ENCODE measurements at places on chromosomes 6 and 20.

DNA sequence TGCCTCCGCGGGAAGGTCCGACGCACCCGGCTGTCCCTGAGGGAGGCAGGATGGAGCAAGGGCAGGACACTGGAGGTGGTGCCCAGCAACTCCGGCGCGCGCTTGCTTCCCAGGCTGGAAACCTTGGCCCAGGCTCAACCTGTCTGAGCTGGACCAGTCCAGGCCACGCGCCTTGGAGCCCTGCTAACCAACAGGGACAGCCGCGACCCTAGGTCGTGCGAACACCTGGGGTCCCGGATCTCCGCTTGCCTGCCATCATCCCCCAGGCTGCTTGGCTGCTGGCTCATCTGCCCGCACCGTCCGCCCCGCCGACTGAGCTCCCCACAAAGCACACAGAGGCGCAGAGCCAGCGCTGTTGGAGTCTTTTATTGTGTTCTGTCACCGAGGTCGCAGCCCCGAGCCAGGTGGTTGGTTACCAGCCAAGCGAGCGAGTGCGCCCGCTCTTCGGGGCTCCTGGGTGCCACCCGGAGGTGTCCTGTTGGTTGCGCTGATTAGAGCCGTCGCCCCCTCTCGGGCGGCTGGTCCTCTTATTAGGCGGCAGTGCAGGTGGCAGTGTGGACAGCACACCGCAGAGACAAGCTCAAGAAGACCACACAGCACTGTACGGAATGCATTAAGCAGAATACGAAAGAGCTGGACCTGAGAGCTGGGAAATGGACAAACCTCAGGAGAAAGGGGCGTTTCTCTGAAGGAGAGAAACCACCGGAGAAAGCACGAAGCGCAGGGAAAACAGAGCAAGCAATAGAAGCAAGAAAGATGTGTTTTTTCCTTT lies 3.8 kb downstream of the COL12A1 start:
- no peak for DNase-seq

DNA sequence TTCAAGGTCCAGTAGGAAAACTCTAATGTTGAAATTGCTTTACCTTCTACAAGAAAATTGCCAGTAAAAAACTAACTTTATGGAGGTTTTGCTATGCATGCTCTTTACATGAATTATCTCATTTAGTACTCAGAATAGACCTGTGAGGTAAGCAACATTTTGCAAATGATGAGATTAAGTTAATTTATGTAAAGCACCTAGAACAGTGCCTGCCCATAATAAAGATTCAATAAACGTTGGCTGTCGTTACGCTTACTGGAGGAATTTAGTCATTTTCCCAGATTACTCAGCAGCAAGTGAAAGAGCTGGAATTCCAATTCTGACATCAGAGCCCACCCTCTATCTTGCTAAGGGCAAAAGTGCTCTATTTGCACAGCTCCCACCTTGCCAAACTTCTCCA lies 69.4 kb upstream of the ARID1B start:
- DNase-seq, result no peak

- DNase-seq, result no peak
Measured at GRCh38 chr6:129695373-129696027, 14.5 kb downstream of the ARHGAP18 start.

- DNase-seq, result no peak
Measured at GRCh38 chr6:27825025-27825793, 87.0 kb downstream of the OR2B2 start.

DNA sequence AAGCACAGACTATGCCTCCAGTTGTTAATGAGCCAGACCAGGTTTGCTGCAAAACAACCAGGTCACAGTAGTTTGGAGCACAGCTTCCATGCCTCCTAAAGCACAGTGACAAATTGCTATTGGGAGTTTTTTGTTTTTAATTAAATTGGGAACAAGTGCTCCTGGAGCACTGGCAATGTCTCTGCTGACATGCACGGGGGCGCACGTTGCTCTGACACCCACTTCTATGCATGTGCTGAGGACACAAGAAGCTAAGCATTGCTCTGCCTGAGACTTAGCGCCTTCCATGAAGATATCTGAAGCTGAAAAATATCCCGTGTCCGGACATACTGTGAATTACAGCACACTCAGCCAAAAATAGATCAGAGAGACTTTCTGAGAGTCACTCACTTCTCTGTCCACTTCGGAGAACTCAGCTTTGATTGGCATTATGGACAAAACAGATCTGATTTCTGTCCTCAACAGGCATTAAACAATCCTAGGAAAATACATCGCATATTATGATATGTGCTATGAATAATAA lies 18.6 kb upstream of the GGTLC1 start:
- DNase-seq, result no peak

- DNase-seq, result no peak
Measured at GRCh38 chr6:15501826-15502445, 160.9 kb downstream of the DTNBP1 start.

- no peak for DNase-seq
Measured at GRCh38 chr6:87716928-87717614, 15.0 kb upstream of the AKIRIN2 start.

GRCh38 chr6:56345376-56345995 lies 98.1 kb upstream of the COL21A1 start:
- no peak for DNase-seq

DNA sequence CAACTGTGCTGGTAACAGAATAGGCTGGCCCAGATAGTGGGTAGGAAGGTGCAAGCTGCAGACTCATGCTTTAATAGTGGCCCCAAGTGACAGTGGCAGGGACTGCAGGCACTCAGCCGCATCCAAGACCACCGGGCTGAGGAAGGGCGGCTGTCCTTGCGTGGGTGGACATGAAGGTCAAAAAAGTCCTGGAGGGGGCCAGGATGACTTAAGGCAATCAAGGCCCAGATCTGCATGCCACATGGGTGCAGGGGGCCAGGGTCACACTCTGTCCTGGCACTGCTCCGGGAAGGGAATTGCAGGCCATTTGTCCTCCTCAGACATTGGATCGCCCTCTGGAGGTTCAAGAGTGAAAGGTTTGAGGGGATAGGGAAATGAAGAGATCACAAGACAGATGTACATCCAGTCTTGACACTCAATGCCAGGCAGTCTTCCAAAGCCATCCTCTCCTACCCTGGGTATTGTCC lies 10.4 kb upstream of the VNN2 start:
- no peak for DNase-seq

DNA sequence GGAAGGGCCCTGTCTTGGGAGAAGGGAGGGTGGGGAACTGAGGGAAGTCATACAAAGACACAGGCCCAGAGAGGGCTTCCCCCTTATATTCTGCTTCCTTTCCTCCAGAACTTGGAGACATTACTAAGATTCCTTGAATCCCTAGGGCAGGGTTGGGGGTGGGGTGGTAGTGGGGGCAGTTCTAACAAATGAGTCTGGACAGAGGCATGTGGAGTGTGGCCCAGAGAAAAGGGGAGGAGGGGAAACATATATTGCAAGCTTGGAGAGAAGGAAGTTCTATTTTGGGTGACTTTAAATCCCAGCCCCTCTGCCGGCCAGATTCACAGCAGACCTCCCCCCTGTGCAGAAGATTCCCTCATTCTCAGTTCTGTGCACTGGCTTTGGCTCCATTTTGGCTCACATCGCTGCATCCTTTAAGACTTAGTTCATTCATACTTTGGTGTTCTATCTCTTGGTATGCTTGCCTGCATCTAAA lies 43.7 kb downstream of the DAAM2 start:
- no peak for DNase-seq

- DNase-seq, result no peak
Measured at GRCh38 chr6:11618533-11618932, 81.0 kb downstream of the TMEM170B start.

GRCh38 chr20:61938839-61939690 lies 126.6 kb downstream of the TAF4 start:
- DNase-seq, result no peak

- no peak for DNase-seq
Measured at GRCh38 chr6:43768983-43769525, 957 bp upstream of the VEGFA start.

DNA sequence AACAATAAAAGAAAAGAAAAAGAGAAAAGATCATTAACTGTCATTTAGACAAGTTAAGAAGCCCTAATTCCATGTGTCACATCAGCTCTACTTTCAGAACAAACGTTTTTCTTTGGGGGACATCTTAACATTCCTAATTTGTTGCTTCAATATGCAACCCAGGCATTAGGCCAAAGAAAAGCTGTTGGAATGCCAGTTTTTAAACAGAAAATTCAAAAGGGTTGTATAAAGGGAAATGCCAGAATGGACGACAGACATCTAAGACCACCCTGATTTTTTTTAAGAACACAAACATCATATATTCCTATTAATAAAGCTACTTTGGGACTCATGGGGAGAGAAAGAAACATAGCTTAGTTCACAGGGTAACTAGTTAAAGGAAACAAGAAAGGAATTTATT lies 315.0 kb downstream of the GMDS start:
- DNase-seq, result no peak

GRCh38 chr20:34693414-34693813 lies 10.7 kb upstream of the TP53INP2 start:
- DNase-seq, result no peak

DNA sequence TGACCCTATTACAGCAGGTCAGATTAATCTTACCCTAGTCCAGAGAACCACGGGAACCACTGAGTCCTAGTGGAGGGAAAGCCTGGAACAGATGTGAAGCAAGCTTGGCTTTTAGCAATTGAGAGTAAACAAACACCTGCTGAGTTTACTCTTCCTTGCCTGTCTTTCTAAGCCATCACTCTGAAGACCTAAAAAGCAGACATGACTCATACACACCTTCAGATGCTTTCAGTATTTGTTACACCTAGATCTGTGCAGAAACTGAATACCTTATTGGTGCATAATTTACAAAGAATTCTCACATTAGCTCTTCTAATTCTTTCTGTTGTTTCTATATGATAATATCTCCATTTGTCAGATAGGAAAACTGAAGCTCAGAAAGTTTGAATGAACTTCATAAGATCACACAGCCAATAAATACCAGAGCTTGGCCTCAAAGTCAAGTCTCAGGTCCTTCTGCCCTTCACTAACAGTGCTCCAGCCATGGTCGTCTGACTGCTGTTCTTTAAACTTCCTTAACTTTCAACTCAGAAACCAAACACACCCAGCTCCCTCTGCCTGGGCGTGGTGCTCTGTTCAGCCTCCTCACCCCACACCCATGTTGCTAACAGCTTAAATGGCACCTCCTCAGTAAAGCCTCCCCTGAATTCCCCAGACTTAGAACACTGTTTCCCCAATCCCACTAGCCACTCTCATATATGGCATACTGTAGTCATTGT lies 8.6 kb upstream of the GABBR1 start:
- DNase-seq, result no peak

- DNase-seq, result no peak
Measured at GRCh38 chr6:132785936-132786335, 12.5 kb downstream of the SLC18B1 start.

- no peak for DNase-seq
Measured at GRCh38 chr6:133621751-133622150, 267.2 kb upstream of the TCF21 start.

GRCh38 chr6:165805636-165806035 lies 142.6 kb upstream of the PDE10A start:
- DNase-seq, result no peak

DNA sequence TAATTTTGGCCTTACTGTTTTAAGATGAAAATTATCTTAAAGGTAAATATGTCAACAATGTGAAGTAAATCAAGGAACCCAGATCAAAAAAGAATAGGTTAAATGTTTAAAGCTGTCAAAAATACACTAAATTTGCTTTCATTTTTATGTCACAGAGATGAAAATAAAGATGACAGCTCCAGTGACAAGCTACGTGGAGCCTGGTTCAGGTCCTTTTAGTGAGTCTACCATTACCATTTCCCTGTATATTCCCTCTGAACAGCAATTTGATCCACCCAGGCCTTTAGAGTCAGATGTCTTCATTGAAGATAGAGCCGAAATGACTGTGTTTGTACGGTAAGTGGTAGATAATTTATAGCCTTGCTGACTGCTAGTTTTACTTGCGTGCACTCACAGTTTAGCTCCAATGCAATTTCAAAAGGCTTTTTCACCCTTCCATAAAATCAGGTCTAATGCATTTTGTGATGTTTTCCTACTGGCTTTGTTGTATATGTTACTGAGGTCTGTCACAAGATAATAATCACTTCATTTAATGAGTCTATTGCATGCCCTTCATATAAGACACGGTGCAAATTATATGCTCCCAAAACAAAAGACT lies 1.9 kb downstream of the HEBP2 start:
- DNase-seq, result no peak

- no peak for DNase-seq
Measured at GRCh38 chr6:2186516-2186915, 58.9 kb downstream of the GMDS start.

DNA sequence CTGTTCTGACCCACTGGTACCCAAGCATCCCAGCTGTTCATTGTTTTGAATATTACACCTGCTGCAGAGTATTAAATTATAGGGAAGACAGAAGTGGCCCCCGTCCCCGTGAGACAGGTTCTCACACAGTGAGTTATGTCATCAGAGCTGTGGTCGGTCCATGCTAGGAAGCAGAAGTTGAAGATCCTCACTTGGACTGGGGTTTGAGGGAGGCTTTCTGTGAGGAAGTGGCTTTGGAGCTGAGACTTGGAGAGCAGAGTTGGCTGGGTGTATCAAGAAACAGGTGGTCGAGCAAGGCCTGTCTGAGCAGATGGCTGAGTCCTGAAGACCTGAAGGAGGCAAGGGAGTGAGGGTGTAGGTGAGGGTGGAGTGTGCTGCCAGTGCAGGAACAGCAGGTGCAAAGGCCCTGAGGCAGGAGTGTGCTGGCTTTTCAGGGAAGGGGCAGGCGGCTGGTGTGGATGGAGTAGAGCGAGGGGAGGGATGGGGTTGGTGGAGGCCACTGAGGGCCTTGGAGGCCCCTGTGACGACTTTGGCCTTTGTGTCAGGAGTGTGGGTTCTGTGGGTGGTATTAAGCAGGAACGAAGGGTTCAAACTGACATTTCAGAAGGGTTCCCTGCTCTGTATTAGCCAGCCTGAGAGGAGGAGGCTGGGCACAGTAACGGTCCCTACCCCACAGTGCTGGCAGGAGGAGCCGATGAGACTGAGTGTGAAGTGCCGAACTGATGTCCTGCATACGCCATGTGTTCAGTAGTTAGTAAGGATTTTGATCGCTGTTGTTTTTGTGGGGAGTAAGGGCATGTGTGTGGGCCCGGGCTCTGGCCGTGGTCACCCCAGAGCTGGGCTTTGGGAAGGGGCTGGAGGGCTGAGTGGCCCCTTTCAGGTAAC lies 11.8 kb downstream of the SRC start:
- no peak for DNase-seq

All from stimulated activated CD8-positive, alpha-beta memory T cell treated with anti-CD3 and anti-CD28 coated beads, Interleukin-7, amount 100 ng/mL, for 1 hour (primary cell).